ENCODE measurements at places on chromosomes 1 and 21.

GRCh38 chr1:232390590-232390989 lies 239.3 kb downstream of the SIPA1L2 start:
- no peak for DNase-seq

DNA sequence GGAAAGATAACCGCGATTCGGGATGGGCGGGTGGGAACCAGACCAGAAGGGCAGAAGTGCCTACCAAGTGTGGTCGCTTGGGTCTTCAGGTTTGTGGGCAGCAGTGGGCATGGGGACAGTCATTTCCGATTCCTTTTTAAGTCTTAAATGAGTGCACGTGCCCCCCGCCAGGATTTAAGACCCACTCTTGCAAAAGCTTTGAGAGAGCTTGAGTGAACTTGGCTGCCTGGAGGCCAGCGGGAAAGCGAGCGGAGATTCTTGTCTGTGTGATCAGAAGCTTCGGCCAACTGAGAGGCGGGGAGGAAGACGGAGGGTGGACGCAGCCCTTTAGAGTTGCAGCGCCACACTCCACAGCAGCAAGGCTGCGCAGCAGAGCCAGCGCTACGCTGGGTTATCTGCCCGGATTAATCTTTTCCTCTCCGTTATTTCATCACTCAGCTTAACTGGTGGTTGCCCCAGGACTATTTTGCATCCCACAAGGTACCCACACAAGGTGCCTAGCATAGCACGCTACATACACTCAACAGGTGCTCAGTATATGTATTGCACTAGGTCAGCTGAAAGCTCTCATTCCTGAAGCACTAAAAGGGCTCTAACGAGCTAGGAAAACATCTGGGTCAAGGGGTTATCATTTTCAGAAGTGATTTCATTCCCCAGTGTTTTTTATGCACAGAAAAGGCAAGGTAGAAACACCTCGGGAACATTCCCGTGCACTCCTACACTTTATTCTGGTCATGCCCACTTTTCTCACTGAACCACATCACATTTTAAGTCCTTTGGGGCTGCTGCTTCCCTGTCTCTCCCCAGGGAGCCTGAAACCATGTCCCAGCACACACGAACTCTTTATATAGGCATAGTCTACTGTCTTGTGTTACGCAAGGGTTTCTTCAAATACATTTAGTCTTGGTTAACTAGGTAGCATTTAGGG lies 1.5 kb upstream of the BATF3 start:
- peak; percentile 19 for DNase-seq

GRCh38 chr1:19938472-19938871 lies 15.1 kb upstream of the PLA2G2E start:
- DNase-seq, result no peak

- DNase-seq, result no peak
These were observed 127.0 kb upstream of the MROH9 start for GRCh38 chr1:170808216-170808885.

- DNase-seq, result no peak
These were observed 624.4 kb downstream of the LMO4 start for GRCh38 chr1:87953121-87953520.

DNA sequence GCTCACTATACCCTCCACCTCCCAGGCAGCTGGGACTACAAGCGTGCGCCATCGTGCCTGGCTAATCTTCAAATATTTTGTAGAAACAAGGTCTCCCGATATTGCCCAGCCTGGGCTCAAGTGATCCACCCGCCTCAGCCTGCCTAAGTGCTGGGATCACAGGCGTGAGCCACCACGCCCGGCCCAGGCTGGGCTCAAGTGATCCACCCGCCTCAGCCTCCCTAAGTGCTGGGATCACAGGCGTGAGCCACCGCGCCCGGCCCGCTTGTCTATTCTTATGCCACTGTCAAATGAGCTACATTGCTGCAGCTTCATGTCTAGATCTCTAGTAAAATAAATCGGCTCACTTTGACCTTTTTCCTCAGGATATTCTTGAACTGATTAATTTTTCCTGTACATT lies 107.7 kb upstream of the COL6A1 start:
- DNase-seq, result no peak

GRCh38 chr1:104593413-104594187 lies 843.9 kb downstream of the AMY1C start:
- no peak for DNase-seq

GRCh38 chr1:70134148-70134547 lies 71.2 kb downstream of the LRRC40 start:
- DNase-seq, result no peak

DNA sequence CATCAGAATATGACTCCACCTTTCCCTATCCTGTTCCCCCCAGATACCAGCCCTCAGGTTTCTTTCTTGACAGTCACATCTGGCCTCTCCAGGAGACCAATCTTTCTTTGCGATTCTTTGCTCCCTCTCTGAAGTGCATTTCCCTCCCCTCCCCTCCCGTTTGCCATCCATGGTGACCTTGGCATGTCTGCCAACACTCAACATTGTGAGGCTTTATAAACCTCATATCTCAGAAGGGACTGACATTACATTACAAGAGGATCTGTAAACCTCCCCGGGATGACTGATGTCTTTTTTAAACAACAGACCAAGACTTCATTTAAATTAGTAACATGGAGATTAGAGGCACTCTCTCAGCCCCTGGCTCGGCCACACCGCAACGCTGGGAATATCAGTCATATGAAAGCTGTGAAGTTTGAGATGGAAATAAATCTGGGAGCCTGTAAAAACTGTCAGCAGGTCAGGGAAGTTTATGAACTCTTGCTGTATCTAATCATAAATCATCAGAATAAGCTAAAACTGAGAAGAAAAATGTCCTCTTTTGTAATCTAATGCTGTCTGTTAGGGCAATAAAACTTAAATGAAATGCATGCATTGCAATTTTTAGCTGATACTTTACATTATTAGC lies 401.7 kb upstream of the PROX1 start:
- DNase-seq, result no peak

DNA sequence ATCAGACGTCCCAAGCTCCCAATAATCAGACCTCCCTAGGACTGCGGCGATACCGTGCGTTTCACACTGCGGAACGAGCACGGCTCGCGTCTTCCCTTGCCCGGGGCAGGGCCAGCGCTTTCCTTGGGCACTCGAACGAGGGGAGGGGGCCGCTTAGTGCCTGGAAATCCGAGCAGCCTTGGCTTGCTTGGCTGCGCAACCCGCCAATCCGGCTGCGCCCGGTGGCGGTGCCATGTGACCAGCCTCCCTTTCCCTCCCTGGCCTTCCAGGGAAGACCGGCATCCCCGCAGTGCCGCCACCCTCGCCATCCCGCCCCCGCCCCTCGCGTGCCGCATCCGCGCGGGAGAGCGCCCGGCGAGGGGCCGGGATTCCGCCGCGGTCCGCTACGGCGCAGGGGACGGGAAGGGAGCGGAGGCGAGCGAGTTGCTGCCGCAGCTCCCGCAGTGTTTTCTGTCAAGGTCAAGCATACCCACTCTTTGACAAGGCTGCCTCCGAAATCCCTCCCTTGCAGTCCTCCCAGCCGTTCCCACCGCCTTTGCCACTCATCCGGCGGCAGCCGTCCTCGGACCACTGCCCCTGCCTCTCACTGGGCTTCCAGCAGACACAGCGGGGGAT lies 8.3 kb upstream of the RNF19B start:
- DNase-seq, result no peak

DNA sequence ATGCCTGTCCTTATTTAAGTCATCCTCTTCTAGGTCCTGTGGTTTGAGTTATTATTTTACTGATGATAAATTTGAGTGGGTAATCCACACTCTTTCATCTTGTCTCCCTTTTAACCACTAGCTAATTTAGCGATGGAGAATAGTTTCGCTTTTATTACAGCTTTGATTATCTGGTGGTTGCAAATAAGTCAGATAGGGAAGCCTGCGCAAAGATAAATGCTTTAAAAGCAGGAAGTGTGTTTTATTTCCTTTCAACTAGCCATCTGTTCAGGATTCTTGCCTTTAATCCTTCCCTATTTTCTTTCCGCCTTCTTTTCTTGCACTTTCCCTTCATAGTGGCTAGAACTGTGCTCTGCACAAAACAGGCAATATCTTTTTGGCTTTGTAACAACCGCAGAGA lies 129.0 kb downstream of the TGFB2 start:
- no peak for DNase-seq

DNA sequence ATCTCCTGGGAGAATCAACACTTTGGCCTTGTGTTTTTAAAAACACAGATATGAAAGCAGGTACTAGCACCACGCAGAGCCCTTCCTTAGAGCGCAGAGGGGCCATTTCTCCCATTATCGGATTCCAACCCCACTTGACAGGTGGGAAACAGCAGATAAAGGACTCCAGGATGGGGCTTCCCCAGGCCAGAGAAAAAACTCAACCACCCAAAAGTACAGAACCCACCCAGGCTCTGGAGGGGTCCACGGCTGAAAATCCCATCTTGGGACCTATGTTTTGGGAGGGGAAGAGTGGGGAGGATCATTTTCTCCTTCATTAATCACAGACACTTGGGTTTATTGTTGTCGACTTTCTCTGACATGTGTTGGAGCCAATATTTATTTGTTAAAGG lies 27.1 kb upstream of the COL18A1 start:
- no peak for DNase-seq

DNA sequence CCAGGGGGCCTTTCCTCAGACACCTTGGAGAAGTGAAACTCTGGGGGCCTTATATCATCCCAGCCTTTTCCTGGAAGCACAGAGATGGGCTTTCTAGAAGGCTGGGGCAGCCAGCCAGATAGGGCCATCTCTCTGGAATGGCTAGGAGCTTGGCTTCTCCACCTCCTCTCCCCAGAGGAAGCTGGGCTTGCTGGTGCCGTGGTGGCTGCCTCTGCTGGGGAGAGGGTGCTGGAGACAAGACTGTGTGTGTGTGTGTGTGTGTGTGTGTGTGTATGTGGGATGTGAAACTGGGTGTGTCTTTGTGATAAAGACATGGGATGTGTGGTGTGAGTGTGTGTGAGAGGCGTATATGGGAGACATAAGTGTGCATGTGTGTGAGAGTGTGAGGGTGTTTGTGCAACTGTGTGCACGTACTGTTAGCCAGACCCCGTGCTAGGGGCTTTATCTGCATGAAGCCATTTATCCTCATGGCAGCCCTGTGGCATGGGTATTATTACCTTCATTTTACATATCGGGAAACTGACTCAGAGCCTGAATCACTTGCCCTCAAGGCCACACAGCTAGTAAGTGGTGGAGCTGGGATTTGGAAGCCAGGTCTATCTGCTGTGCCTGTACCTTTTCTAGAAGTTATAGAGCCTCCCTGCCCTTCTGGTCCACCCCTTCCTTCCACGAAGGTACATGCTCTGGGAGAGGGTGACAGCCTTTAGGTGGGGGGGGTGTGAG lies 44.2 kb downstream of the PTPRU start:
- DNase-seq, result no peak

GRCh38 chr21:36948686-36949085 lies 17.8 kb downstream of the HLCS start:
- DNase-seq, result no peak

GRCh38 chr1:150072959-150073358 lies 5.4 kb downstream of the VPS45 start:
- no peak for DNase-seq

GRCh38 chr1:77725706-77726105 lies 33.9 kb downstream of the USP33 start:
- no peak for DNase-seq

DNA sequence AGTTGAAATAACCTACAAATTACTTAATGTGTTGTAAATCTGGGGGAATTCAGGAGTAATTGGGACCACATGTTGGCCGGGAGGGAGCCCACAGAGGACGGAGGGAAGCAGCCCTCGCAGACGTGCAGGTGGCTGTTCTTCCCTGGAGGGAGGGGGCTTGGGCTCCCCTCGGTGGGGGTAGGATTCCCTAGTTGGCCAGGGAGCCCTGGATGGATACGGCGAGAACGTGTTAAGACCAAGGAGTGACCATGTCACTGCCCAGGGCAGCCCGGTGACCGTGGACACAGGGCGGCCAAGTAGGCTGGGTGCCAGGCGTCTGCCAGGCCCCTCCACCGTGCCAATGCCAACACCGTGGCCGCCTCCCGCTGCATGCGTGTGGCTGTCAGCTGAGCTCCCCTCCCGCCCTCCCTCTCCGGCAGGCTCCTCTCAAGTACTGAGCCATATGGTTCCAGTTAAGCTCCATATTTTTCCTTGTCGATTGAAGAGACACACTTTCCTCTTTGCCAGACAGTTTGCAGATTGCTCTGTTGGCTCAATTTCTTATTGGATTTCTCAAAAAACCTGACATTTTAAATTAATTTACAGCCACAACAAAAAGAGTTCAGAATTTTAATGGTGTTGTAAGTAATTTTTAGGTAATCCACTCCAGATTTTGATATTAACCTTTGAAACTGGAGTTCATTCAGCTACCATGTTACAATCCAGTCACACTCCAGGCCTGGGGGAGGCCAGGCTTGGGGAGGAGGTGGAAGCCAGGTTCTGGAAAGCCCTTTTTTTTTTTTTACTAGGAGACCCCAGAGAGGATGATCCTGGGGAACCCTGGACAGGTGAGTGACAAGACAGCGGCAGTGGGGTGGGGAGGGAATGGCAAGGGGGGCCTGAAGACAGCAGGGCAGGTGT lies 71.2 kb downstream of the CASZ1 start:
- no peak for DNase-seq

DNA sequence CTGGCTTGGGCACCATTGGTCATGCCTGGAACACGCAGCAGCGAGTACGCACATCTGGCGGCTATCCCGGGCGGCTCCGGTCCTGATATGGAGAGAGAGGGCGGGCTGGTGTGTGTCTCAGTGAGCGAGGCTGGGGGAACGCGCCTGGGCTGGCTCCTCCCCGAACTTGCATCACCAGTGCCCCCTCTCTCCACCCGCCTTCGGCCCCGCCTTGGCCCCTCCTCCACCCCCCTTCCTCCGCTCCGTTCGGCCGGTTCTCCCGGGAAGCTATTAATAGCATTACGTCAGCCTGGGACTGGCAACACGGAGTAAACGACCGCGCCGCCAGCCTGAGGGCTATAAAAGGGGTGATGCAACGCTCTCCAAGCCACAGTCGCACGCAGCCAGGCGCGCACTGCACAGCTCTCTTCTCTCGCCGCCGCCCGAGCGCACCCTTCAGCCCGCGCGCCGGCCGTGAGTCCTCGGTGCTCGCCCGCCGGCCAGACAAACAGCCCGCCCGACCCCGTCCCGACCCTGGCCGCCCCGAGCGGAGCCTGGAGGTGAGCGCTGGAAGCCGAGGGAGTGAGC lies at the start of gene ATF3:
Gene ATF3 (plus strand): TSS at position 370 of the 567 bp plus-strand sequence. CDS start 6,261 bp downstream, outside the sequence.
- peak; percentile 86 for DNase-seq

- no peak for DNase-seq
These were observed 103.4 kb downstream of the HLX start for GRCh38 chr1:220982686-220983085.

DNA sequence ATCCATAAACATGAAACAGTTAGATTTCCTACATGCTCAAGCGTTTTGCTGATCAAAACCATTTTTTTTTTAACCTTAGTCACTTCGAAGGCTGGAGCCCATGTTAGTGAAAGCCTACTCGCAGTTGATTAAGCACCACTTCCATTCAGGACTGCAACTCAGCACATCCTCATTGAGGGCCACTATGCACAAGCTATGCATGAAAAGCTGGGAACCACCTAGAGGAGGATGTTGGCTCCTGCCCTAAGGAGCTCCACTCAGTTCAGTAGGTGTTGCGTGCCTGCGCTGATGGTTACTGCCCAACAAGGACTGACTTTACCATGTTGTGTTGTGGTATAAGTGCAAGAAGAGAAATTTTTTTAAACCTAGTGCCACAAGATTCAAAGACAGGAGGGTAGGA lies 181.4 kb upstream of the L1TD1 start:
- no peak for DNase-seq

- no peak for DNase-seq
These were observed 33.2 kb downstream of the AHDC1 start for GRCh38 chr1:27570784-27571183.

Data from stimulated activated CD8-positive, alpha-beta memory T cell treated with anti-CD3 and anti-CD28 coated beads, Interleukin-12 subunit alpha, Interleukin-12 subunit beta, amount 100 ng/mL, for 4 hours (primary cell).